ENCODE measurements at places on chromosomes 2 and 18.

GRCh38 chr2:193988784-193989183 is 1668.2 kb upstream of the SLC39A10 start:
- no peak for DNase-seq

GRCh38 chr2:145692971-145693478 is 1173.1 kb upstream of the ZEB2 start:
- DNase-seq, result no peak

DNA sequence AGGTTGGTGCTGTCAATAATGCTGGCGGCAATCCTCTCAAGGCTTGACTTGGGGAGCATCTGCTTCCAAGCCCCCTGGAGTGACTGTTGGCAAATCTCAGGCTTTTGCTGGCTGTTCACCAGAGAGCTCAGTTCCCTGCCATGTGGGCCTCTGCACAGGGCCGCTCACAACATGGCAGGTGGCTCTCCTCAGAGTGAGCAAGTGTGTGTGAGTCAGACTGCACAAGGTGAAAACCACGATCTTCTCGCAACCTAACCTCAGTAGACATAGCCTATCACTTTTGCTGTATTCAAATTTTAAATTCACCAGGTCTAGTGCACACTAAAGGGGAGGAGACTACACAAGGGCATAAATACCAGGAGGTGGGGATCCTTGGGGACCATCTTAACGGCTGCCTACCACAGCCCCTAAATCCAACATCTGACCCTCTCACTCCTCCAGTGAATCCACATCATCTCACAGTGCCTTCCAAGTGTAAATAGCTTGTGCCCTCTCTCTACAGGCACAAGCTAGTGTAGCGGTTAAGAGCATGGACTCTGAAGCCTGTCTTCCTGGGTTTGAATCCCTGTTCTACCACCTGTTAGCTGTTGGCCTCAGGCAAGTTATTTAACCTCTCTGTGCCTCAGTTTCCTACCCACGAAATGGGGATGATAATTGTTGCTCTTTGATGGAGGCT is 187.7 kb upstream of the CXCR4 start:
- no peak for DNase-seq

DNA sequence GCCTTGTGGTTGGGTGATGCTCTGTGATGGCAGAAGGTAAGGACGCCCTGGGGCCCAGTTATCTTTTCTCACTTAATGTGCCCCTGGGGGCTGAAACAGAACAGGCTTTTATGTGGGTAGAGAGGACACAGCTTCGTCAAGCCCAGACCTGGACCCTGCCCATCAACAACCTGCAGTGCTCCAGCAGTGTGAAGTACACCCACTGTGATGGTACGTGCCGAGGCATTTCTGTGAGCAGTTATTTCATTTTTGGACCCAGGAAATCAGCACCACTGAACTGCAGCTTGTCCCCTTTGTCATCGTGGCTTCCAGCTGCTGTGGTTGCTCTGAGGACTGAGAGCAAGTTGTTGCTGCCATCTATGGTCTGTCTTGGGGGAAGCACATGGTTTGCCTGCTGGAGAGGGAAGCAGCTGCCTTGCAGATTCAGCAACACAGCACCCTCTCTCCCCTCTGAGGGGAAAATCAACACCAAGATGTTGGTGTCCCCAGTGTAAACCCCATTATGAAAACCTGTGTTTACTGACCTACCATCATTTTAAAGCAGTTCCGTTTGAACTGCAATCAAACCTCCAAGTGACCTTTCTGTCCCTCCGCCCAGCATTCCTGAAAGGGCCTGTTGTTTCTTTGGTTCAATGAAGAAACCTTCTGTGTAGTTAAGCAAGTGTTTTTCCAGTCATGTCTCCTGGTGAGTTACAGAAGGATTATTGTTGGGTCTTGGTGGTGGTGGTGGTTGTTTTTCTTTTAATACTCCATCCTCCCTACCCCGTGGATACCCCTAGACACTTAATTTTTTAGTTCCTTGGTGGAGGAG is 158.2 kb downstream of the MGAT5 start:
- peak; percentile 76 for DNase-seq

GRCh38 chr2:222470802-222471468 is 46.6 kb downstream of the SGPP2 start:
- DNase-seq, result no peak

DNA sequence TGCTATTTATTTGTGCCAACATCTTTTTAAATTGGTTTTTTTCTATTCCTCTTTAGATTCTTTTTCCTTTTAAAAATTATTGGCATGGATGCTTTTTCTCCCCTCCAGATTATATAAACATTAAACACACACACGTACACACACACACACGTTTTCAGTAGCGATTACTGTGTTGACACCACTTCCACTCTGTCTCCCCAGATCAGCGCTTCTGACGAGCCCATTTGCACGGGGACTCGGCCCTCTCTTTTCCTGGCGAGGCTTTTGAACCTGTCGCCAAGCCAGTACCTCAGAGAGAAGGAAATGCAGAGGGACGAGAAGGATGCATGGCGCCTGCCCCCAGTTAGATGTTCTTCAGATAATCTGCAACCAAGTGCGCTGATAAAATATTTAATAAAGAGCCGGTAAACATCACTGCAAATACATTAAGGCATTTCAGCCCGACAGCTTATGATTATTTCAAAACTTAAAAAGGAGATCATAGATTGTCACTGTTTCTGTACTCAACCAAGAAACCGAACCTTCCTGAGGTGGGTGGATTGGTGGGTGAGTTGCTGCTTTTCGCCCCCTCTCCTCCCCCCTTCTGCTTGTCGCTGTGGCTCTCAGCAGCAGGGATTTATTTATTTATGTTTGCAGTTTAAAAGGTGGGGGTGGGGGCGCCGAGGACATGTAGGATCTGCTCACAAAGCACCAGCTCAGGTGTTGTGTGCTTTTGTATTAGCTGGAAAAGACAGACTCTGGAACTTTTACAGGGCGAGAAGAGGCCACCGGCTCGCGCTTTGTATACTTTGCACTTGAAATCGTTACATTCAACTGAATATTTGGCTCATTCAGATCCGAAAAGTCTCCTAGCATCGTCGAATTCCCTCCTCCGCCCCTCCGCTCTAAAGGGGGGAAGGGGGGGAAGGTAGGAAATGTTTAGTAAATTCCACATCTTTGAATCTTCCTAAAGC is 787 bp upstream of the TBR1 start:
- DNase-seq, result no peak

- DNase-seq, result no peak
Observed at GRCh38 chr2:165990846-165991245, 37.3 kb upstream of the TTC21B start.

- no peak for DNase-seq
Observed at GRCh38 chr18:58175122-58175785, 131.2 kb downstream of the NEDD4L start.

- no peak for DNase-seq
Observed at GRCh38 chr2:127305990-127306585, 12.1 kb upstream of the ERCC3 start.

- DNase-seq, result peak; percentile 93
Observed at GRCh38 chr18:13375302-13376255, 157.0 kb downstream of the LDLRAD4 start.

DNA sequence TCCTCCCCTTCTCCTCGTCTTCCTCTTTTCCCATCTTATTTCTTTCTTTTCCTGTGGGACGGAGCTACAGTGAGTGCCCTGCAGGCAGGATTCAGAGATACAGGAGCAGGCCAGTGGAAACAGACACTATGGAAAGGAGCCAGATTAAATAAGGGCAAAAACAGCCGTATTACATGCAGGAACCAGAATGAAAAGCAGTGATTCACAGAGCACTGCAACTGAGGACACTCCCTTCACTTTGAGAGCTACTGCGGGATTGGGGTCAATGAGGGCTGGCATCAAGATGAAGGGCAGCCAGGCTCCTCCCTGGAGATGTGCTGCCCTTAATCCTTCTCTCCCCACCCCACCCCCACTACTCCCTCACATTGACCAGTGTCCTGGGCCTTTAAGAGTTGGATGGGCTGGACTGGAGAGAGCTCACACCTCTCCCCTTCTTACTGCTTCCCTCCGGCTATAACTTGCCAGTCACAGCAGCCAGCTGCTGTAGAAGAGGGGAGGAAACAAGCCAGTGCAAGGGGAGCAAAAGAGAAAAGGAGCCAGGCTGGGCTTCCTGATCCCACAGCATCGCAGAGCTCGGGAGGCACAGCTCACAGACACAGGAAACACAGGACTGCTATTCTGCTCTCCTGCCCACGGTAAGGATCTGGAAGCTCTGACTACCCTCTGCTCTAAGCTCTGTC is at the start of gene PLCD4:
Gene PLCD4, plus strand, starts transcription at position 464 of the 680 bp plus-strand sequence. CDS start 7,841 bp downstream, outside the sequence.
- peak; percentile 51 for DNase-seq

DNA sequence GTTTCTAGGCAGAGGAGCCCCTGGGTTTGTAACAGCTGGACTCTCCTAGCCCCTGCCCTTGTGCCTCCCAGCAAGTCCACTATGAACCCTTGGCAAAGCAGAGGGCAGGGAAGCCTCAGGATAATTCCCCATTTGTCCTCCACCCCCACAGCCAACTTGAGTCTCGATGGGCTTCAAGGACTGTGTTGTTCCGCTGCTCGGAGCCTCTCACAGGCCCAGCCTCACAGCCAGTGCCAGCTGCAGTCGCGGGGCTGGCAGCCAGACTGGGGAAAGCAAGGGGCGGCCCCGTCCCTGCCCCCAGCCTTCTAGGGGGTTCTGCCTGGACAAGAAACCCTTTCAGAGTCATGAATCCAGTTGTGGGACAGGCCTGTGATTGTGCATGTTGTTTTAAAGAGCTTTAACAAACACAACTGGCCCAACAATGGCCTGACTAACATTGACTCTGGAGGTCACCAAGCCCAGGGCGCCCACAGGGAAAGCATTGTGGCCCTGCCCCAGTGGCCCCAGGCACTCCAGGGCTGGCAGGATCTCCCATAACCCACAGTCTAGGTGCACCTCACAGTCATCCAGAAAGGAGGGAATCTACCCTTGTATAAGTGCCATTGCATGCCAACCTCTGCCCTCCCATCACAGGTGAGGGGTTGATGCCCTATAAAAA is 71.8 kb upstream of the DAPL1 start:
- DNase-seq, result no peak

GRCh38 chr2:71613953-71614925 is 160.9 kb downstream of the DYSF start:
- DNase-seq, result no peak
